ENCODE measurements at places on chromosomes 1 and 21.

GRCh38 chr1:91730801-91731732 is 154.9 kb downstream of the TGFBR3 start:
- peak; percentile 43 for DNase-seq

DNA sequence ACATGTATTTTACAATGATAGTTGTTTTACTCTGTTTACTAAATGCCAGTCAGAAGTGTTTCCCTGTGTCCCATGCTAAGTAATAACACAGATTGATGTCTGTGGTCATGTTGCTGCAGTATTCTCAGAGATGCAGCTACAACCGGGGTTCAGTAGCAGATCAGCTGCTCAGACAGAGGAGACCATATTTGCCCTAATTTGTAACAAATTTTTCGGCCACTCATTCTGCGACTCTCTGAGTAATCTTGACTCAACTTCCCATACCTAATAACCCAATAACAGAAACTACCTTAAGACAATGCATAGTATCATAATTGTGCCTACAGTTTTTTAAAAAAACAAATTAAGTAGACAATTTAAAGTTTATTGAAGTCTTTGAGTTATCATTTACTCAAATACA is 32.6 kb downstream of the NIBAN1 start:
- DNase-seq: no peak

GRCh38 chr1:1975535-1975934 is 28.1 kb downstream of the CFAP74 start:
- no peak for DNase-seq

GRCh38 chr1:175848329-175848728 is 104.9 kb upstream of the TNR start:
- DNase-seq: no peak

- no peak for DNase-seq
These were observed 12.8 kb downstream of the TNNI3K start for GRCh38 chr1:74247881-74248528.

- DNase-seq: no peak
These were observed 533.4 kb downstream of the MATN1 start for GRCh38 chr1:30189818-30190500.

- DNase-seq: no peak
These were observed 673.8 kb downstream of the PTPRC start for GRCh38 chr1:199312626-199313025.

DNA sequence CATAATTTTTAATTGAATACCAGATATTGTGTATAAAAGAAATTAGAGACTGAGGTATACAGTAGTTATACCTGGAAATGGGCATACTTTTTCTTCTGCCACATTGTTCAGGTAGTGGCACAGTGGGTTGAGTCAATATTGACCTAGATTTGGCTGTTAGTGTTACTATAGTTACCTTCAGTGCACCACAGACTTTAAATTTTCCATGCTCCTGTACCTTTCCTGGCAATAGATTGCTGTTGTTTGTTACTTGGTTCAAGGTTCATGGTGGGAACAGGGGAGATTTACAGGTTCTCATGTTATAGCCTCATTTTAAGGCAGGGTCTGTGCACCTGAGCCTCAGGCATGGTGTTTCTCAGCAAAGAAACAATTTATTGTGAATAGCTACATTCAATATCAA is 218.7 kb downstream of the LBR start:
- no peak for DNase-seq

DNA sequence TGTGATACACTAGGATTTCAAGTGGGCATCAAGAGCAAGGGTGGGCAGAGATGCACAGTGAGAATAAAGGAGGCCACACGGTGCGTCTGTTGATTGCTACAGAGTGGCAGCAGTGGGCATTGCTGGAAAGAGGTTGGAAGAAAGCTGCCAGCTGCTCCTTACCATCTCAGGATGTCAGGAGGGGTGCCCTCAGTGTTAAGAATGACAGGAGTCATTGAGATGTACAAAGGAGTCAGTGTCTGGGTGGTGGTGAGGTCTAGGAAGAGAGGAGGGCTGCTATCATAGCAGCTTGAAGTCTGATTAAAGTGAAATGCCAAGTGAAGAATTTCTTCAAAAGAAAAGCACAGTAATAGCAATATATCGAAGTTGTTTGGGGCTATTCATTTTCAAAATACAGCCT is 992.7 kb downstream of the TTLL7 start:
- DNase-seq: no peak

GRCh38 chr1:18132711-18133541 is 25.3 kb downstream of the IGSF21 start:
- no peak for DNase-seq

DNA sequence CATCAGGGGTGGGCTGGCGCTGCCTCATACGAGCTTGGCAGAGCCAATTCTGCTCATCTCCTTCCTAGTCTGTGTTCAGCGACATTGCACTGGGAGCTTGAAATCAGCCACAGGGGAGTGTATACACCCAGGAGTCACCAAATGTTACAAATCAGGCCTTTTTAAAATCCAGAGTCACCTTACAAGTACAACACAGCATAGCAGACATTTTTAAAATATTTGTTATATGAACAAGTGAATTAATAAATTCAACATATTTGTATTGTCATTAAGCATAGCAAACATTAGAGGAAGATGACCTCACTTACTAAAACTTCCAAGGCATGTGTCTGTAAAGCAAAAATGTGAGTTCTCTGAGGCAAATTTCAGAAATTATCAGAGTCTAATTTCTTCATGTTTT is 210.0 kb downstream of the HLX start:
- no peak for DNase-seq

DNA sequence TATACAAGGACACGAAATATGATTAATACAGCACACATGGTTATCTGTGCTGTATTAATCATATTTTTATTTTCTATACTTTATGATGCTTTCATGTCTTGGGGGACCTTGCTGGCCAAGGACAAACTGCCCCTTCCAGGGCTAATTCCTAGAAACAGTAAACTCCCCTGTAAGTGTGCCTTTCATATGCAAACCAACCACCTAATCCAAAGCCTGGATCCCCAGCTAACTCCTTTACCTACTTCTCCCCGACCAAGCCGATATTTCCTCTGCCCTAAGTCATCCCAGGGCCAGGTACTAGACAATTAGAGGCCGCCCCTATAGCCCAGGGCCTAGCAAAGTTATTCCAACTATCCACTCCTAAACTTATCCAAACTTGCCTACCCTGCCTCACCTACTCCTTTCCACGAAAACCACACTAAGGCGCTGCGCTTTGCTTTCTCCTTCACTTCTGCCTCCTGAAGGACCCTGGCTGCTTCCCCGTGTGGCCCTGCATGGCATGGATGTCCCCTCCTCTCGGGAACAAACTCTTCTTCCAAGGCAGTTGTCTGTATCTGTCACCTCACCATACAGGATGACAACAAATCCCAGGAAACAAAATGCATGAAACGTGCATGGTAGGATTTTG is 10.2 kb downstream of the SH3BP5L start:
- no peak for DNase-seq

DNA sequence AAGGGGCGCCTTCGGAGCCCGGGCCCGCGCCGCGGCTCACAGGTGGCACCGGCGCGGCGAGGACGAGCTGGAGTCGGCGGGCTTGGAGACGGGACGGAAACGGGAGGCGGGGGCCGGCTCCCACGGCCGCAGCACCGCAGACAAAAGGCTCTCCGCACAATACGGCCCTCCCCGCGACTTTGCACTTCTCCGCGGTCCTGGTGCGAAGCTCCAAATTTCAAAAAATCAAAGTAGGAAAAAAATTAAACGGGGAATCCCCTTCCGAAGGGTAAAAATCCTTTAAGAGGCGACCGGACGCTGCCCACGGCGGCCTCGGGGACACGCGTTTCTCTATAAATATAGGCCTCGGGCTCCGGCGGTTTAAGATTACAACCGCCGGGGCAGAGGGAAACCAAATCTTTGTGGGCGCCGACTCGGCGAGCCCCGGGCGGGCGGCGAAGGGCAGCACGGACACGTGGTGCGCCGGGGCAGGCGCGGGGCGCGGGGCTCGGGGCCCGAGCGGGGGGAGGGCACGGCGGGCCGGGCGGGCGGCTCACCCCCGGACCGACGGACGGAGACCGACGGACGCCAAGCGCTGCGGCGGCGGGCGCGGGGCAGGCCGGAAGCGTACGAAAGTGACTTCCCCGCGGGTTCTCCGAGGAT is 453 bp downstream of the PABPC4 start:
- DNase-seq: peak; percentile 34

- DNase-seq: no peak
These were observed at the start of gene BSND for GRCh38 chr1:54998677-54999076. TSS of gene BSND (plus strand) at chr1:54998933. CDS start at chr1:54999187, 254 bp downstream.

GRCh38 chr1:54709547-54710292 is 5.9 kb upstream of the TTC4 start:
- no peak for DNase-seq

GRCh38 chr21:16900685-16901084 is 612.2 kb upstream of the CXADR start:
- DNase-seq: no peak

GRCh38 chr1:43004587-43005459 is 46.2 kb upstream of the SLC2A1 start:
- DNase-seq: no peak
